NAMALWA (cell line): ENCODE measurements at places on chromosomes 3 and 15.

- DNase-seq: no peak
Measured at GRCh38 chr3:177680472-177680821, 483.2 kb upstream of the TBL1XR1 start.

DNA sequence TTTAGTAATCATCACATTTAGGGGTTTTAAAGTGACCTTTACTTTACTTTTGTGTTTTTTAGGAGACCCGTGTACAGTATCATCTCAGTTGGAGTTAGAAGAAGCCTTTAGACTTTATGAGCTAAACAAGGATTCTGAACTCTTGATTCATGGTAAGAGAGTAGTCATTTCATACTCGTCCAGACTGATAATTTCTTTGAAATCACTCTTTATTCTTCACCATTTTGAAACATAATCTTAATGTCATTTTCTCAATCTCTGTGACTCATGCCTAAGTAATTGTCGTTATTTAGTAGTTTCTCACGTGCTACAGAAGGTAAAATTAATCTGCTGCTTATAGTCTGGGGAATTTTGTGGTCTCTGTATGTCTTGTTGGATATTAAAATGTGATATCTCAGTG is 37.7 kb downstream of the PRKCI start:
- no peak for DNase-seq

DNA sequence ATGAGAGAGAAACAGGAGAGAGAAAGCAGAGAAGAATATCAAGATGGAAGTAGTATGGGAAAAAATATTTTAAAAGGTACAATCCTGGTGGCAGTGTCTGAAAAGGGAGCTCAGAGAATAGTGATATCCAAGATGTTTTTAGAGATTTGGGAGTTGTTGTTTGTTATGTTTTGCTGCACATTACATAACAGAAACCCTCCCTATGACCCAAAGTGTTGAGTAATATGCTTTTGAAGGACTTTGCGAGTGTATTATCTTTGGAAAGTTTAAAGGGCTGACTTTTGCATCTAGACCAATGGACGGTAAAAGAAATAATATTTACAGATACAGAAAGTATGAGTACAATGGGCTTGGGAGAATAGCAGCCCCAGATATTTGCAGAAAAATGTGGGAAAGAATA is 759.7 kb downstream of the NTRK3 start:
- DNase-seq: no peak

- no peak for DNase-seq
Measured at GRCh38 chr15:72063186-72063585, 54.8 kb downstream of the MYO9A start.

- DNase-seq: no peak
Measured at GRCh38 chr3:71380096-71380495, 203.4 kb downstream of the FOXP1 start.

DNA sequence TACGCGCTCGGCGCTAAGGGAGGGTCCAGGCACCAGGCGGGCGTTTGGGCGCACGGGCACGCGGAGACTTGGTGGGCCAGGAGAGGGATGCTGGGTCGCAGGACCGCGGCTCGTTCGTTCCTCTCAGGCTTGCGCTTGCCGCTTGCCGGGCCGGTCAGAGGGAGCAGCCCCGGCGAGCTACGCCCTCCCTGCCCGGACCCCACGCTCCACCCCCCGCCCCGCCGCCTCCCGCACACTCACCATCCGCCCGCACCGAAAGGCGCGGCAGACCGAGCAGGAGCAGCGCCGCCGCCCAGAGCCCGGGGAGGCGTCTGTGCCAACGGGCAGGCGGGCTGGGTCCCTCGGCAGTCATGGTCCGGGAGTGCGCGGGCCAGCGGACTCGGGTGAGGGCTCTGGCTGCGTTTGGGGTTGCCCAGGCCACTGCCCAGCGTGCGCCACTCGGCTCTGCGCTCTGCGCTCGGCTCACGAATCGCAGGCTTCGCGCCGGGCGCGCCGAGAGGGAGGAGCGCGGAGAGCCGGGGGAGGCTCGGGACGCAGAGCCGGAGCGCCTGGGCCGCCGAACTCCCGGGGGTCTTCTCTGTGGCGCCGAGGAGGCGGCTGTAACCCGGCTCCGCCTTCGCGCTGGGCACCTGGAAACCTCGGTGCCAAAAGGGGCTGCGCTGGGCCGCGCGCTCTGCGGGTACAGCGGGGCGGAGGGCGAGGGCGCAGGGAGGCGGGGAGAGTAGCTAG is at the start of gene SUSD5:
TSS of gene SUSD5 (minus strand) at position 365 of the 729 bp plus-strand sequence. CDS start at position 352, 13 bp downstream.
- no peak for DNase-seq
